ENCODE measurements at places on chromosomes 1 and 21.
A peak's percentile ranks its signal among the peaks of the same experiment; 100 is the strongest.

DNA sequence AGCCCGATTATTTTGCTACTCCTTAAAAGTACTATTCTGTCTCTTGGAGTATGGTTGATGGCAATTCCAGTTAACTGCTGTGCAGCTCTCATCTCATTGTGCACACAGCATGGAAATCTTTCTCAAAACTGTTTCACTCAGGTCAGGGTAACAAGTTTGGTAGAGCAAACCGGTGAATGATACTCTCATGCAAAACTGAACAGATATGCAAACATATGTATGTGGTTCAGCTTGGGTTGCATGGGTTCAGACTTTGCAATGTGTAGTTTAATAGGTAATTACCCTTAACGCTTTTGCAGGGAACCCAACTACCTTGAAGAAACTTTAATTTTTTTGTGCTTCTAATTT is 2.2 kb downstream of the GADD45A start:
- no peak for DNase-seq

DNA sequence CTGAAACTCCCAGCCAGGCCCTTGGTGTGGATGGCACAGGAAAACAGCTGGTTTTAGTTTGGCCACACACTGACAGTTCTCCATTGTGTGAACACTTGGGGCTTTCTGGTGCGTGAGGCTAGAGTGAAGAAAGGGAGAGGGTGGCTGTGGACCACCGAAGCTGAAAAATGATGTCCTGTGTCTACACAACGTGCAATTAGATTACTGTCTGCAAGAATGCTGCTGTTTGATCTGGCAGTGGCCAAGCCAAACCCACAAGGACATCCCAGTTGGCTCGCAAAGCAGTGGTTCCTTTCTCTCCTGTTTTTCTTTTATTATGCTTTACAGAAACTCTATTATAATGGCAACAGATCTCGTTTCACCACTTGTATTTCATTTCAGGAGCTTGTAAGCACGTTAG is 58.9 kb downstream of the ERG start:
- no peak for DNase-seq

DNA sequence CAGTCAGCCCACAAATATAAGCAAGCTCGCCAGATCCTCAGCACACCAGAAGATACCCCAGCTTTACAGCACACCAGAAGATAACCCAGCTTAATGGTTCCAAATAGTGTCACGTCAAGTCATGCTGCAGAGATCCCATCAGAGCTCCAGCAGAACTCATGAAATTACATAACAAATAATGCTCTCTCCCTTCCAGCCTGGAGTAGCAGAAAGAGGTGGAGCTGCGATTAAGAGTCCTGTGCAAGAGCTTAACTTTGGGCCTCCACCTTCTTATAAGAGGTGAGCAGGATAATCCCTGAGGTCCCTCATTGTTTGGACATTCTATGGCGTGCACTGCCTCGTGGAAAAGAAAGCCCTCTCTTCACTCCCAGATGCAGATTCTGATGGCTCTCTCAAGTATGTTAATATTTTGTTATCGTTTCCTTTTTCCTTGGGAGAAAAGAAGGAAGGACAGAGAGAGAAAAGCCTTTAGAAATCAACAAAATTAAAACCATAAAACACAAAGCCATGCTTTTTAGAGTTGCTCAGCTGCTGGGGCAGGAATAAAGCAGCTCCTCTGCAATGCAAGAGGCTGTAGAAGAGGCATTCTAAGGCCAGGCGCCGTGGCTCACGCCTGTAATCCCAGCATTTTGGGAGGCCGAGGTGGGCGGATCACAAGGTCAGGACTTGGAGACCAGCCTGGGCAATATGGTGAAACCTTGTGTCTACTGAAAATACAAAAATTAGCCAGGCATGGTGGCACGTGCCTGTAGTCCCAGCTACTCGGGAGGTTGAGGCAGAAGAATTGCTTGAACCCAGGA is 59.1 kb downstream of the GLUL start:
- no peak for DNase-seq

GRCh38 chr1:27301582-27302199 is 20.3 kb upstream of the TMEM222 start:
- no peak for DNase-seq

DNA sequence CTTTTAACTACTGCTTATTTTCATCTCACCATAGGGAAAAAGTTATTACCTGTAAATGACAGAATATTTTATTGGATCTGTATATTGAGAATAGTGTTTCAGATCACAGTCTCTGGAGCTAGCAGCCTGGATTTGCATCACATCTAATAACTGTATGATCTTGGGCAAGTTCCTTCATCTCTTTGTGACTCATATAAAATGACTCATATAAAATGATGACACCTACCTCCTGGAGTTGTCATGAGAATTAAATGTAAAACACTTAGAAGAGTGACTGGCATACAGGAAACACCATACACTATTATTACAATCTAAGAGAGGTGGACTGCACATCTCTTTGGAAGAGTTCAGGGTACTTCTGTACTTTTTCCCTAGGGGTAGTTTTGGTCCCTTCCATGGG is 421.3 kb downstream of the NEGR1 start:
- DNase-seq = no peak

GRCh38 chr1:1181129-1181937 is 7.7 kb downstream of the TTLL10 start:
- DNase-seq = no peak

- no peak for DNase-seq
Observed at GRCh38 chr21:33211305-33211704, 18.4 kb upstream of the IFNAR2 start.

- peak; percentile 21 for DNase-seq
Observed at GRCh38 chr1:207822602-207823451, 71.0 kb downstream of the CD46 start.

- no peak for DNase-seq
Observed at GRCh38 chr1:59266927-59267293, 30.0 kb upstream of the FGGY start.

DNA sequence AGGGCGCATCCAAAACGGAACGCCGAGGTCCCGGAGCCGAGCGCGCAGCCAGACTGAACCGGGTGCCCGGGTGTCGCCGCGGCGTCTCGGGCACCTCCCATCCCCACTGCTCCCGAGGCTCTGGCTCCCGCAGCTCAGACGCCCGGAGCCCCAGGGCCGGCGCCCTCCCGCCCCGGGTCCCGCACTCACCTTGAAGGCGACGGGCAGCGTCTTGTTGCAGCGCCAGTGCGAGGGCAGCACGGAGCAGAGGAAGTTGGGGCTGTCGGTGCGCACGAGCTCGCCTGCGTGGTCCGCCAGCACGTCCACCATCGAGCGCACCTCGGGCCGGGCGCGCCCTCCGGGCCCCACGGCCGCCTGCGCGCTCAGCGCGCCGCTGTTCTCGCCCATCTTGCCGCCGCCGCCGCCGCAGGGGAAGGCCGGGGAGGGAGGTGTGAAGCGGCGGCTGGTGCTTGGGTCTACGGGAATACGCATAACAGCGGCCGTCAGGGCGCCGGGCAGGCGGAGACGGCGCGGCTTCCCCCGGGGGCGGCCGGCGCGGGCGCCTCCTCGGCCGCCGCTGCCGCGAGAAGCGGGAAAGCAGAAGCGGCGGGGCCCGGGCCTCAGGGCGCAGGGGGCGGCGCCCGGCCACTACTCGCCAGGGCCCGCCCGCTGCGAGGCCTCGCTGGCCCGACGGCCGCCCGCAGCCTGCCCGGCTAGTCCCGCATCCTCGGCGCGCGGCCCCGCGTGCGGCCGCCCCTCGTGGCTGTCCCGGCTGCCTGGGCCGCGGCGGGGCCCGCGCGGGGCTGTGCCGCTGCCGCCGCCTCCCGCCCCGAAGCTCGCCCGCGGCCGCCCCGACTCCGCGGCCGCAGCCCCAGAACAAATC is 447 bp downstream of the RUNX3 start:
- DNase-seq = peak; percentile 27

- no peak for DNase-seq
Observed at GRCh38 chr1:41773144-41773591, 145.6 kb downstream of the HIVEP3 start.

- DNase-seq = no peak
Observed at GRCh38 chr1:187157552-187157951, 328.8 kb downstream of the PLA2G4A start.

GRCh38 chr1:204574865-204575163 is 58.6 kb downstream of the MDM4 start:
- DNase-seq = no peak

DNA sequence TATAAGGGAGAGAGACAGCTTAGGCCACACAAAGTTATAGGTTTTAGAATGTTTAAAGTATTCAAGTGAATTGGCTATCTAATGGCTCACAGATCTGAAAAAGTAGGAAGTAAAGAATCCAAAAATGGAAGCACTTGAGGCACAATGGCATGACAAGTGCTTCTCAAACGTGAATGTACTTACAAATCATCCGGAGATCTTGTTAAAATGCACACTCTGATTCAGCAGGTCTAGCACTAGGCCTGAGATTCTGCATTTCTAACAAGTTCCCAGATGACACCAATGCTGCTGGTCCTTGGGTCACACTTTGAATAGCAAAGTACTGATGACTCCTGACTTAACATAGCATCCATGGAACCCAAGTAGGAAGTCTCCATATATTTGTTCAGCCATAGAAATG is 20.9 kb upstream of the AGL start:
- DNase-seq = no peak

GRCh38 chr1:115242543-115242942 is 95.5 kb downstream of the NGF start:
- no peak for DNase-seq

DNA sequence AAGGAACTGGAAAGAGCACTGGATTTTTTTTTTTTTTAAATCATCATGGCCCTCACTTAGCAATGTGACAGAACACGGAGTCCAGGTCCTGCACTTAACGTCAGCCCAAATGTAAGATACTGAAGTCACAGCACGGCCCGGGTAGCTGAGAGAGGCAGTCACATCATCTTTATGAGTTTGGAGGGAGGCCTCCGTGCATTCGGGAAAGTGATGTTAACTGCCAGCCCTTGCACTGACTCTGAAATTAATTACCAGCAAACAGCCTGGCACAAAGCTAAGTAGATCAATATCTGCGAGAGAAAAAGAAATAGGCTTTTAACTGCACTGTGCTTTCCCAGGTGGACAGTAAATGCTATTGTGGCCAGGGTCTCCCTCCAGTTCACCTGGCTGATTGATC is 109.5 kb upstream of the ADAR start:
- DNase-seq = no peak
